ENCODE measurements at places on chromosomes 3 and 15.

GRCh38 chr15:58771621-58772250, 634 bp downstream of the MINDY2 start:
- no peak for DNase-seq

DNA sequence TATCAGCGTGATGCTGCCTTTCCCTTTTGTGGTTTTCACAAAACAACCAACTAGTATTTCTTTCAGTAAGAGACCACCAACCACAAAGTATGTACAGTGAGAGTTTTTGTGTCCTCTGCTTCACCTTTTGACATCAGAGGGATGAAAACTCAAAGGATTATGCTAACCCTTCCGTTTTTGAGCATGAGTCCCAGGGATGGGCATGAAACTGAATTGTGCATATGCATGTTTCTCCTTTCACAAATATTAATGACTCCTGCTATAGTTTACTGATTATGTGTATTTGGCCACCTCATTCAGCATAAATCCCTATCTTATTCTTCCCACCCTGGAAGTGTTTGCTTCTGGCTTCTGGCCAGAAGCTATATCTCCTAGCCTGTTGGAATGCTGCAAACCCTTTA, 59.2 kb downstream of the RSRC1 start:
- no peak for DNase-seq

DNA sequence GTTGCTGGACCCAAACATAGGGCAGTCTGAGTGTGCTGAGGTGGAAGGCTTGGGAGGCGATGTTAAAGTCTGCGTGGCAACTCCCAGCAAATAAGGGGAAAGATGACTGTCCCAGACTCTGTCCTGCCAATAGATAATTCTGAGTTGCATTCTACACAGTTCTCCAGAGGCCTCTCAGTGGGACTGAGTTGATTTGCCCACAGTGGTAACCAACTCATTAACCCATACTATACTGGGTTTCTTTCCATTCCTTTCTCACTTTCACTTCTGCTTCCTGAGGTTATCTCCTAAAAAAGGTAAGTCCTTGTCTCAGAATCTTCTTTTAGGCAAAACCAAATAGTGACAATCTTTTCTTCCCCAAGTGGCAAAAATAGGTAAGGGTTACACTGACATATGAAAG, 549.9 kb upstream of the DPPA4 start:
- DNase-seq: no peak

GRCh38 chr3:130997289-130997688, 29.3 kb downstream of the ASTE1 start:
- no peak for DNase-seq

GRCh38 chr3:26920646-26921478, 298.3 kb downstream of the LRRC3B start:
- DNase-seq: no peak

- DNase-seq: no peak
Measured at GRCh38 chr15:50257924-50258323, 7.6 kb downstream of the HDC start.

DNA sequence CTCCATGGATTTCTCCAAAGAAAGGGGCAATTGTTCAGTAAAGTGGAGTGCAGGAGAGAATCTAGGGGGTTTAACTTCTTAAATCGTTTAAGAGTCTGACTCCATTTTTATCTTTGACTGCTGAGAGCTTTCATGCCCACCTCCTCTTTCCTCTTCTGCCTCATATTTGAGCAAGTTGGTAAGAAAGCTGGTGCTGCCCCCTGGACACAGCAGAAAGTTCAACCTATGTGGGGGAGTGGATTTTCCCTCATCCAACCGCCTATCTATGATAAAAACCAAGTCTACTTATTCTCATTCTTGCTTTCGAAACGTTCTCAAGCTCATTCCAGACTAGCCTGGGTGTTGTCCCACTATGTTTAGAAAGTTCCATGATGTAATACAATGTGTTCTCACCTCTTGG, 26.0 kb downstream of the HHLA2 start:
- no peak for DNase-seq

DNA sequence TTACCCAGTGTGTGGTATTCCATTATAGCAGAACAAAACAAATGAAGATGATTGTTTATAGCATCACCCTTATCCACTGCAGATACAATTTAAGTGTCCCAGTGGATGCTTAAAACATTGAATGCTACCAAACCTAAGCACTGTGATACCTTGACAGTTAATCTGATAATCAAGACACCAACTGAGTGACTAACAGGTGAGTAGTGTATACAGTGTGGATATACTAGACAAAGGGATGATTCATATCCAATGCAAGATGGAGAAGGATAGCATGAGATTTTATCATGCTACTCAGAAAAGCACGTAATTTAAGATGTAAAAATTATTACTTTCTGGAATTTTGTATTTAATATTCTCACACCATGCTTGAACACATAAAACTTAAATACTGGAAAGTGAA, 1449.0 kb downstream of the OTOL1 start:
- DNase-seq: no peak

GRCh38 chr15:83446904-83447709, at the start of gene SH3GL3:
SH3GL3 (plus strand) TSS chr15:83447341; CDS start chr15:83447534, 193 bp downstream.
- DNase-seq: peak; percentile 23

GRCh38 chr3:126317029-126317996, 39.9 kb downstream of the KLF15 start:
- DNase-seq: no peak

GRCh38 chr3:18791182-18791581, 357.1 kb upstream of the KCNH8 start:
- DNase-seq: no peak

DNA sequence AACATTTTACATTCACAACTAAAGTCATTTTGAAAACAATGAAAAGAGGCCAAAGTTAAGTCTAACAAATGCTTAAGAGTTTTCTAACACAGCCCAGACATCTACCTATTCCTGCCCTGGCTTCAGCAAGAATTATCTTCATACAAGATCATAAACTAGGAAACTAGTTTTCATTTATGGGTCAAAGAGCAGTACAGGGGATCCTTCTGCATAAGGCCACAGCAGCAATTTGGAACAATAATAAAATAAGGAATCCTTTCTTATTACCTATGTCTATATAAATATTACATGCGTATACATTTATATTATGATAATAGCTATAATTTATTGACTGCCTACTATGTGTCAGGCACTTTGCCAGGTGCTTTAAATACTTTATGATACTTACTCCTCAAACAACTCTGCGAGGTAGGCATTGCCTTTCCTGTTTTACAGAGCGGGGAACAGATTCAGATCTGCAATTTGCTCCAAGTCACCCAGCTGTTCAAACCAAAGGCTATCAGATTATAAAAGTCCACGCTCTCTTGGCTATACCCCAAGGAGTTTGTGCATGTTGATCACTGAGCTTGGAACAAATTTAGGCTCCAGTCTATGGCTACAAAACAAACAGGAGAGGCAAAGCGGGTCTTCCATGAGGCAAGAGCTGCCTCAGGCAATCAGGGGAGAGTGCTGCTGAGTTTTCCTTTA, 196.4 kb downstream of the RORA start:
- no peak for DNase-seq

DNA sequence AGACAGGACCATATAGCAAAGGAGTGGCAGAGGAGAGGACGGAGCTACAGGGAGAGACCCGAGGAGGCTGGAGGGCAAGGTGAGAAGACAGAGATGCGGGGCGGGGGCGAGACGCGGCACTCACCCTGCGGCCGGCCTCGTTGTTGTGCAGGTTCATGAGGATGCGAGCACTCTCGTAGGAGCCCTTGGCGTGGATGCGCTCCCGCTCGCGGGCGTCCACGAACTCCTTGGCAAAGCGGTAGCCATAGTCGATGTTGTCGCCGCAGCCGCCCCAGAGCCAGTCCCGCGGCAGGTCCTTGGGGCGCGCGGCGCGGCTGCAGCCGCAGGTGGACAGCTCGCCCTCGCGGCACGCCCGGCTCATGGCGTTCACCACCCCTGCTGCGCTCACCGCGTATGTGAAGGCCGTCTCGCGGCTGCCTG, 12.9 kb downstream of the WNT5A start:
- DNase-seq: no peak

GRCh38 chr3:60886518-60886917, 364.7 kb downstream of the FHIT start:
- DNase-seq: no peak

DNA sequence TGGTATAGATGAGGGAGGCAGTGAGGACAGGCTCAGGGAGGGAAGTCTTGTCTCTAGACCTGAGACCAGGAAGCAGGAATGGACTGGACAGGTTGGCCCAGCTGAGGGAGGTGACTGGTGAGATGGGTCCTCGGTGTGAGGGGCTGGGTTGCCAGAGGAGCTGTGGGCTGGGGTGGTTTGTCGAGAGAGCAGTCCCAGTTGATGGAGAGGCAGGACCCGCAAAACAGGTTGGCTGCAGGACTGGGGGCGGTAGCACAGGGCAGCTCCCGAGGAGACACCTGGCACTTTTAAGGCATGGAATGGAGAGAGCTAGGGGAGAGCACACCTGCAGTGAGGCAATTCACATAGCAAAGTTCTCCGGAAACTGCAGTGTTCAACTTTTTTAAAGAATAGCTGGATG, 14.7 kb downstream of the IGF1R start:
- DNase-seq: no peak

DNA sequence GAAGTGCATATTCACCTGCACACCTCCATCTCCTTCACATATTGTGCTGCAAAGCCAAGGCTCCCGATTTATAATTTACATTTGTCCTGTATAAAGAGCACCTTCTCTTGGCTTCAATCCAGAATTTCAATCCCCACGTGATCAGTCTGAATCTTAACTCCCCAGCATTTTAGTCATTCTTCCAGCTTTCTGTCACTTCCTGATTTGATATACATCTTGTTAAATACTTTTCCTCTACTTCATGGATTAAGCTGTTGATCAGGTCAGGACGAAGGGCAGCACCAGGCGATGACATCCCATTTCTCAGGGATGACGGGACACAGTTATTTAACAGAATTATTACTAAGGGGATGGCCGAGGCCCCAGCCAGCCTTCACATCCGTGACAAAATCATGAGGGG, 212.5 kb downstream of the EPHB1 start:
- no peak for DNase-seq

GRCh38 chr3:157527131-157527881, 24.1 kb upstream of the VEPH1 start:
- no peak for DNase-seq

DNA sequence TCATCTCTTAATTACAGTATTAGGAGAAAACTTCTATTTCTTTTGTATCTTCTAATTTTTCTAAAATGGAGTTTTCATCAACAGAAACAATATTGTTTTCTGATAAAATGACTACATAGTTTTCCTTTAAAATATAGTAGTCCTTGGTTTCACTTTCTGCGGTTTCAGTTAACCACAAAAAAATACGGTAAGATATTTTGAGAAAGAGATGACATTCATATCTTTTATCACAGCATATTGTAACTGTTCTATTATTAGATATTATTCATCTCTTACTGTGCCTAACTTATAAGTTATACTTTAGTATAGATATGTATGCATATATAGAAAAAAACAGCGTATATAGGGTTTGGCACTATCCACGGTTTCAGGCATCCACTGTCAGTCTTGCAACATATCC, 2.3 kb downstream of the B4GALT4 start:
- DNase-seq: no peak

GRCh38 chr15:31101262-31102038, at the start of gene TRPM1:
TRPM1 (minus strand) TSS chr15:31101725; CDS start chr15:31081355, 20,370 bp downstream.
- no peak for DNase-seq

GRCh38 chr15:79067072-79067833, 23.3 kb downstream of the RASGRF1 start:
- no peak for DNase-seq

- DNase-seq: no peak
Measured at GRCh38 chr3:188571531-188572095, 417.7 kb downstream of the LPP start.

- DNase-seq: no peak
Measured at GRCh38 chr3:38538773-38539353, 42.7 kb downstream of the EXOG start.

DNA sequence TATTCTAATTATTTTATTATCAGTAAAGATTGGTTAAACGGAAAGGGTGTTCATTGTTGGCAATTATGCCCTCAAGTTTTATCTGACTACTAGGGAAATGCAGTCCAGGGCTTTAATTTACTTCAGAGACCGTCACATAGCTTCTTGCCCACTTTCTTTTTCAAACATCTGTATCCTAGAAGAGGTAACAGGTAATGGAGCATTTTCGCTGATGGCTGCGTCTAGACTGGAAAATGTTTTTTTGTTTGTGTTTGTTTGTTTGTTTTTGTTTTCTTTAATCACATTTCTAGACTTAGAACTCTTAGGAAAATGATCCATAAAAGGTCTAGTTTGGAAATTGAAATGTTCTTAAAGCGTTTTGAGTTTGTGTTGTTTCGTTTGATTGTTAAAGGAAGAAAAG, 71.4 kb downstream of the ANXA2 start:
- no peak for DNase-seq

DNA sequence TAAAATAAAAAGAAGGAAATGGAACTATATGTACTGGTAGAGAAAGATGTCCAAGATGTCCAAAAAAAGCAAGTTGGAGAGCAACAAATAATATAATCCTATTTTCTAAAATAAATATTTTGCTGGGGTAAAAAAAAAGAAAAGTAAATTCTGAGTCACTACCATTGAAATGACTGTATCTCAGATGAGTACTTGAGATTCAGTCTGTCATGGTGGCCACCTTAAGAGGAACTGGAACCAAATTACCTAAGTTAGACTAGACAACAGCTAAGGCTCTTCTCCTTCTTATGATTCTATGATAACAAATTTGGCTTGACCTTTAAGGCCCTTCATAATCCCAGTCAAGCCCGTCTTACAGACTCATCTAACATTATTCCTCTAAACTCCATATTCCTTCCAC, 270.6 kb upstream of the HES1 start:
- DNase-seq: no peak

DNA sequence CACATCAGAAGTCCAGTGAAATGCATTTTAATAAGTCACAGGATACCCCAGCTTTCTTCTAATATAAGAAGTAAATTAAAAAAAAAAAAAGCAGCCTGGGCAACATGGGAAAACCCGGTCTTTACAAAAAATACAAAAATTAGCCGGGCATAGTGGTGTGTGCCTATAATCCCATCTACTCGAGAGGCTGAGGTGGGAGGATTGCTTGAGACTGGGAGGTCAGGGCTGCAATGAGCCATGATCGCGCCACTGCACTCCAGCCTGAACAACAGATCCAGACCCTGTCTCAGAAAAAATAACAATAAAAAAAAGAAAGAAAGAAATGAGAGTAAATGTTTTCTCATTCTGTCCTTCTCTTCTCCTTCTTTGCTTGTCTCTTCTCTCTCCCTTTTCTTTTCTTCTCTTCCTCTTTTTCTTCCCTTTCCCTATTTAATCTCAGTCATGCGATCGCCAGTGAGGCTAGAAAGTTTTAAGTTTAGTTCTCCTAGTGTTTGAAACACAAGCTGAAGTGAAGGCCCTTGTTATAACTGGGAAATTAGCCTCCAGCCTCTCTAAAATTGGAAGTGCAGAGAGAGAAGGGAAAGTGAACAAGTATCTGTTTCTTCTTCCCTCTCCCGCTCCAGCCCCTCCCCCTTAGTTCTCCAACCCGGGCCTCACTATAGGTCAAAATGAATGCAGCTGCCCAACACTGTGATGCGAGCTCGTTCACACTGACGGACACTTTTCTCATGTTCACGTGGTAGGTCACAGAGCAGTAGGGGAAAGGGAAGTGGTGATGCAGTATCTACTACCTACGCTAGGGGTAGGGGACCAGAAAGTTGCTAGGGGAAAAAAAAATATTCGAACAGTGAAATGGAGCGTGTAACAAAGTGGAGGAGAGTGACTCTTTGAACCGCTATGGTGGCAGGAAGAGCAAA, 23.5 kb upstream of the TSC22D2 start:
- DNase-seq: no peak
